ENCODE measurements at places on chromosomes 16 and 17.

- DNase-seq = no peak
Measured at GRCh38 chr17:38600906-38601305, 4.8 kb downstream of the SRCIN1 start.

- no peak for DNase-seq
Measured at GRCh38 chr17:78057113-78057740, 71.3 kb downstream of the TMC6 start.

DNA sequence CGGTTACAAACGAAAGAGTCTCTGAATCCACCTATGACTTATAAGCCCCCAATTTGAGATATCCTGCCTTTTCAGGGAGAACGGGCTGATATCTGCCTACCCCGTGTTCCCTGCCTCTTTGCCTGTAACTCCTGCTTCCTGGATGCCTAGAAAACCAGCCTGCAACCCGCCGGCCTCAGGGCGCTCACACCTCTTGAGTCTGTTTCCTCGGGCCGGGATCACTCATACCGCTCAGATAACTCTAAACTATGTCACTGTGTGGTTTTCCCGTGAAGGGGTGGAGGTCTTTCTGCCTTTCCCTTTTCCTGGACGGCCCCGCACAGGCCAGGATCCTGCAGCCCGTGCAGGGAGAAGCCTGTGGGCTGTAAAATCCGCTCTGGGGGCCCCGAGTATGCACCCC is 10.4 kb downstream of the RPUSD1 start:
- DNase-seq = no peak

DNA sequence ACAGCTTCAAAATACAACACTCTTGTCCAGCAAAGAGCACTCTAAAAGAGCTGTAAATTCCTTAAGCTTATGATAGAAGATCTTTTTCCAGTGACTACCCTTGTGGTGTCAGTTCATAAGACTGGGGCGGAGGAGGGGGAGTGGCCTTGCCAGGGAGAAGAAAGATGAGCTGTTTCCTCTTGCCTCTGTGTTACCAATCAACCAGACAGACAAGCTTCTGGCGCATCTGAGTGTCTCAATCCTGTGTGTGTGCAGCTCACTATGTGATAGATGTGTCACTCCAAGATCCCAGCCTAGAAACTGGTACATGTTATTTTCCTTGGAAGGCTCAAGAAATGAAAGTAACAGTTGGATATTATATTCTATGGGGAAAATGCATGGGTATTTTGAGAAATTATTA is 167.4 kb upstream of the CACNG3 start:
- no peak for DNase-seq

- DNase-seq = no peak
Measured at GRCh38 chr17:74949455-74950115, 13.9 kb downstream of the OTOP3 start.

DNA sequence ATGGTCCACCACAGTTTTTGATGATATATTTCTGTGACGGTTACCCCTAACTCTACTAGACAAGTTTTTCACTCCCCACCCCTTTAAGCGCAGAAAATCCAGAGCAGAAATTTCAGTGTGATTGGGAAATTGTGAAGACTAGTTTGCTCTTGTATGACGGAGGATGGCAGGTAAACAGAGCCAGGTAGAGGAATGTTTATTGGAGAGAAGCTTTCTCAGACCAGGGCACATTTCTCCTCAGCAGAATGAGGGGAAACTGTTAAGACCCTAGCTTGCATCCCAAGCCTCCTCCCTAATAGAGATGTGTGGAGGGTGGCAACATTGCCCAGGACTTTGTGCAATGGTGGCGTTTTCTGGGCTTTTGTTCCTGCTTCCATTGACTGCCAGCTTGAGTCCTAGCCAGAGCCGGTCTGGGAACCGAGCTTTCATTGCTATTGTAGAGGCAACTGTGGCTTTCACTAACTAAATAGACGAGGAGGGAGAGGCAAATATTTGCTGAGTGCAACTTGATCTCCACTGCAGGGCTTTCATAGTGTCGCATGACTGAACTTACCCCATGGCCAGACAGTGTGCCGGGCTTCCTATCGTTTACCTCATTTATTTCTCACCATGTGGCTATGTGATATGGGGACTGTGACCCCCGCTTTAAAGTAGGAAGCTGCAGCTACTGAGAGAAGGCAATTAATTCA is 159.6 kb upstream of the MPHOSPH6 start:
- DNase-seq = no peak

Data from fibroblast of the conjunctiva (primary cell).